ENCODE measurements at places on chromosomes 5 and 9.

GRCh38 chr9:115980054-115980453, 173.5 kb upstream of the PAPPA start:
- DNase-seq: no peak

GRCh38 chr9:35923927-35924763, 14.9 kb downstream of the SPAAR start:
- no peak for DNase-seq

- no peak for DNase-seq
These were observed 164.9 kb upstream of the PAPPA start for GRCh38 chr9:115988701-115989100.

- no peak for DNase-seq
These were observed 311.9 kb upstream of the TRPC7 start for GRCh38 chr5:136677217-136677616.

GRCh38 chr9:8859416-8859815, 1059.8 kb upstream of the DMAC1 start:
- no peak for DNase-seq

DNA sequence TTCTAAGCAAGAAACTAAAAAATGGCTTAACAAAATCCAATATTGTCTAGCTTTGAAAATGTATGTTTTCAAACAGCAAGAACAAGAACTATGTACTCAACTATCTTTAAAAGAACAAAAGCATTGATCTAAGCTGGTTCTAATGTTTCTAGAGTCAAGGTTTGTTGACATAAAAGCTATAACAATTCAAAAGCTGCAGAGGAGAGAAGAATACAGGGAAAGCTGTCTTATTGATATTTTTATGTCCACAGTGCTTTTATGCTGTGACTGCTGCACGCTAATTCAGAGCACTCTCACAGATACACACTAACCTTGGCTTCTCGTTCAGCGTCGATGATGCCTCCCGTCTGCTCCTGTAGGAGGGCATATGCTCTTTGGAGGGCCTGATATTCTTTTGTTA, 129.5 kb upstream of the DPYSL3 start:
- DNase-seq: no peak

DNA sequence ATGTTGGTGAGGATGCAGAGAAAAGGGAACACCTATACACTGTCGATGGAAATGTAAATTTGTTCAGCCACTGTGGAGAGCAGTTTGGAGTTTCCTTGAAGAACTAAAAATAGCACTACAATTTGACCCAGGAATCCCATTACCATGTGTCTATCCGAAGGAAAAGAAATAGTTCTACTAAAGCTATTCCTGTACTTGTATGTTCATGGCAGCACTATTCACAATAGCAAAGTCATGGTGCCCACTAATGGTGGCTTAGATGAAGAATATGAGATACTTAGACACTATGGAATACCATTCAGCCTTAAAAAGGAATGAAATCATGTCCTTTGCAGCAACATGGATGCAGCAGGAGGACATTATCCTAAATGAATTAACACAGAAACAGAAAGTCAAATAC, 50.2 kb upstream of the CAST start:
- DNase-seq: no peak

DNA sequence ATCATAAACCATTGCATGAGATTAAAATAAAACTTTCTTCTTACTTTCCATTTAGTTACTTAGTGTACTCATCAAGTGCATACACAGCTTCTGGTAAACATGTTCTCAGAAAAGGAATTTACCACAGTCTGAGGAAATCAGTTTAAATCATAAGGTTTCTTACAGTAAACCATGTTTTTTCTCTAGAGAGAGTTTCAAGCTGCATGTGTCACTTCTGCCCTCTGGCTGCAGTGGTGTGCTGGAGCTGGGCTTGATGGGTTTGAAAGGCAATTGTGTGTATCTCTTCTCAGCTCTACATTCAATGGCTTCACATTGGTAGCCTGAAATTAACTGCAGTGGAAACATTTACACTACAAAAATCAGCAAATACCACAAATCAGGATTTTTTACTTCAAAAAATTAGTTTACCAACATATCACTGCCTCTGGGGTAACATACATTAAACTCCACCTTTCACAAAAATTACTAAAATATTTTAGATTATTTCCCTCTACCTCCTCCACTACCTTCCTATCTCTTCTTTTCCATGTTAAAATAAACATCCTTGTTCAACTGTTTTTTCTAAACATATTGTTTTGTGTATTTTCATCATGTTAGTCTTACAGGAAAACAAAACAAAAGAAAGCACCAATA, 414.3 kb downstream of the ANXA1 start:
- DNase-seq: no peak

- DNase-seq: no peak
These were observed 18.0 kb downstream of the GFI1B start for GRCh38 chr9:132996526-132996925.

DNA sequence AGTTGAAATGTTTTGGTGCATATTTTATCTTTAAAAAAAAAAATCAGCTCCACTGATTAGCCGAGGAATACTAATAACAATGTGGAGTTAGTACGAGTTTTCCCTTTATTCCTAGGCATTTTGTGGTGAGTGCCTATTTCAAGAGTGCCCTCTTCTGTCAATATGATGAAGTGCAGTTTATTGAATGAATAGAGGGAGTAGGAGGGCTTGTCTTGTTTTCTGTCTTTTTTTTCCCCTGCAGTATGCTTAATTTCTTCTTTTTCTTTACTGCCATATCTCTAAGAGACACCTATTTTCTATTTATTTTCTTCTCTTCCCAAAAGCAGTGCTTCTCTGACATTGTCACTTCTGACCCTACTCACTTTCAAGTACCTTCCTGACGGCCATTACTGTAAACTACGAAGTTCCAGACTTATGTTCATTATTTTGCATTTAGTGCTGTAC, 169.6 kb upstream of the PITX1 start:
- DNase-seq: peak; percentile 3

DNA sequence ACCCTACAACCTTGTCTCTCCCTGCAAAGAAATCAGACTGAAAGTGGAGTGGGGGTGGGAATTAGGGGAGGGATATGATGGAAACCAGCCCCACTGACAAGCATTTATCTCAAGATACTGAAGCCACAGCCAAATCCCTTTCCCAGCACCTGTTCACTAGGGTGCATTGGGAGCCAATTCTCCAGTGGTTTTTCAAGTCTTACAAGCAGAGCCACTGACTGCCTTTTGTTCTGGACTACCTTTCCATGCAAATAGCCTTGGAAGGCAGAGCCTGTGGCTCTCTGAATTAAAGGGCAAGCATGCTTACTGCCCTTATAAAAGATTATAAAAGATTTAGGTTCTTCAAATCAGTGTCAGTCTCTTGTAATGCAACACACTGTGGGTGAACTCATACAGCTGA, 8.8 kb upstream of the GGTA1 start:
- no peak for DNase-seq

DNA sequence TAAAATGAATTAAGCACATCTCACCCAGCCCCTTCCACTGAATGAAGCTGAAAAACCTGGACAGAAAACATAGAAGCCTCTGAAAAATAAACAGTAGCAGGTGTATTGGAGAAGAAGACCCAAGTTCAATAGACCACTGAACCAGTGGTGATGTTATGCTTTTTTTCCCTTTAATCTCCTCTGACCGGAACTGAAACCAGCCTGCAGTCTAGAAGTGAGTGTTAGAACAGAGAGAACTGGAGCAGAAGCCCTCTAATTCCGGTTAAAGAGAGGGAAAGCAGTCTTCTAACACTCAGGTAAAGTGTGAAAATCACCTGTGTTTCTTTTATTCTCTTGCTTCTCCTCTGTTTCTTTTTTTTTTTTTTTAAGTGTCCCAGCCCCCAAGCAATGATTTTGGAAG, 83.5 kb upstream of the CCL21 start:
- DNase-seq: no peak

DNA sequence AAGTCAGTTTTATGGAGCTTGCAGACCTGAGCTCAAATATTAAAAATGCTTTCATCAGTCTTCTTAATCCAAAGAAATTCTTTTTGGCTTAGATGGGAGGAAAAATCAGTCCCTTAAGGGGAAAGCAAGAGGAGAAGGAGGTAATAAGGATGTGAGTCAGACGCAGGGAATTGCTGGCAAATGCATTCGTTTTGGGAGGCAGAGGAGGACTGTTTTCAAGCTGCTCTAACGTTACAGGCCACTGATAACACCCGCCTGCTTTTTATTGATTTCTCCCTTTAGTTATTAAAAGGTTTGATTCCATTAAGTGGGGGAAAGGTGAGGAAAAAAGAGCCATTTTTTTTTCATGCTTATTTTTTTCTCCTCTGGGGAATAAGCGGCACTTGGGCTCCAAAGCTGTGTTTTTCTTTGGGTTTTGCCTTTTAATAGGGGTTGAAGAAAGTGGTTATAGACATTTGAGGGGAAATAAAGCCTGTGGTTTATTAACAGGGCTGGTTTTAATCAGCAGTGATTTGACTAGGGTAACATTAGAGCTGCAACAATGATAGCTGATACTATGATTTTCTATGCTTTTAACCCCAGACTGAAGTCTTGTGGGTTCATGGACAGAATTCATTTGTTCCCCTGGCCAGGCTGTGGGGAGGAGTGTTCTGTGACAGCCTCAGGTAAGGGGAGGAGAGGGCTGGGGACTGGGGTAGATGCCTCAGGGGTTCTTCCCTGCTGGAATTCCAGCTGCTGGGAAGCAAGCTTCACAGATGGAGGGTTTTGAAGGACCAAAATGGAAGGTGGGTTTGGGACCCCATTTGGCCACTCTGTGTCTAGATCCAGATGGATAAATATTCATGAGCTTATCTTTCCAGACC, 225.2 kb downstream of the GAS1 start:
- DNase-seq: no peak

DNA sequence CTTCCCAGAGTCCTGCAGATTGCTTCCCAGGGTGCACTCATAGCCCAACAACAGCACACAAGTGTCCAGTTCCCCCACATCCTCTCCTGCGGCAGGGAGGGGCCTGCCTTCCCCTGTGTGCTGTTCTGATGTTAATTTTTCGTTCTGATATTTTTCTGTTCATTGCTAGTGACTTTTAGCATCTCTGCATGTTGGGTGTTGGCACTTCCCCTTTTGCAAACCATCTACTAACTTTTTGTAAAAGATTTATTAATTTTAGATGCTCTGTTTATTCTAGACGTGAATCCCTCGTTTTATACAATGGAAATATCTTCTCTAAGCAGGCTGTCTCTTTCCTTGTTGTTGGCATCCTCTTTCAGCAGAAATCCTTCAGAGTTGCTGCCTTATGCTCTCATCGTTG, 97.3 kb upstream of the DAP start:
- DNase-seq: no peak

DNA sequence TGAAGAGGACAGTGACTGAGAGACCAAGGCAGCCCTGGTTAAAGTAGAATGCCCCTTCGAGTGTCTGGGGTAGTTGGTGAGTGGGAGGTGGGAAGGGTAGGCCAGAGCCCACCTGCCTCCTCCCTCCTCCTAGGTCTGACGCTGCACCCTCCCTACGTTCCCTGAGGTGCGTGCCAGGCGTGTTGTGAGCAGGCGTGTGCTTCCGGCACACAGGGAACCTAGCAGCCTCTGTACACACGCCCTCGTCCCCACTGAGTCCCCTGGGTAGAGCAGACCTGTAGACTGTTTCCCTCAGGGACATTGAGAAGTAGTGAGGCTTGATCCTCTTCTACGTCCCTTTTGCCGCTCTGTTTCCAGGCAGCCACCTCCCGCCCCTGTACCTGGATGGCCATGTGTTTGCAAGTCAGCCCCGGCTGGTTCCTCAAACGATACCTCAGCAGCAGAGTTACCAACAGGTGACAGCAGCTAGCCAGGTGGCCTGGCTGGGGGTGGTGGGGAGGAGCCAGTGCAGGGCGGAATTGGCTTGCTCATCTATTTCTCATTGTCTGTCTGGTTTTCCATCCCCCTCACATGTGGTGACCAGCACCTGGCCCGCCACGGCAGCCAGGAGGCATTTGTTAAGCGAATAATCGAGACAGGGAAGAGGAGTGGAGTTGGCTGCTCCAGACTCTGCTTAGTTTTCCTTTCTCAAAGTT, 16.8 kb upstream of the POMT1 start:
- DNase-seq: no peak

GRCh38 chr9:113293285-113293878, 9.8 kb downstream of the RNF183 start:
- no peak for DNase-seq

DNA sequence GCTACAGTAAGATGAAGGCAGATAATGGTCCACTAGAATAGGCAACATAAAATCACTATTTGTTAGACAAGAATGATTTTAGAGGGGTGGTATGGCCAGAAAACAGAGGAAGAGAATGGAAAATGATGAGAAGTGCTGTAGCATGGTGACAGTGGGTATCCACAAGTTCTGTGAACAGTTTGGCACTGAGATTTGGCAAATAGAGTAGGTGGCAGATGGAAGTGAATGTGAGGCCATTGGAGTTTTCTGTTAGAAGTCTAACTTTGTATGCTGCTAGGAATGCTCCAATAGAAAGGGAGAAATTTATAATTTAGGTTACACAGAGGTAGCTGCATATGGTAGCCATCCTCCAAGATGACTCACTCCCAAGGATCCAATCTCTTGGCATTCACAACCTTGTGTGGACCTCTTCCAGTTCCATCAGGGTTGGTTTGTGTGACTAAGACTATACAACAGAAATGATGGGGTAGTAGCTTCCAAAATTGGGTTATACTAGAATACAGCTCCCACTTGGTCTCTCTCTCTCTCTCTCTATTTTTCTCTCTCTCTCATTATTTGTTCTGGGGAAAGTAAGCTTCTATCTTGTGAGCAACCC, 646.9 kb upstream of the ZNF608 start:
- no peak for DNase-seq

- no peak for DNase-seq
These were observed 3.4 kb downstream of the MATR3 start for GRCh38 chr5:139296862-139297326.

- DNase-seq: no peak
These were observed 30.2 kb downstream of the RASGEF1C start for GRCh38 chr5:180178531-180179441.

- DNase-seq: no peak
These were observed 213.1 kb upstream of the GAS1 start for GRCh38 chr9:87160148-87161102.

DNA sequence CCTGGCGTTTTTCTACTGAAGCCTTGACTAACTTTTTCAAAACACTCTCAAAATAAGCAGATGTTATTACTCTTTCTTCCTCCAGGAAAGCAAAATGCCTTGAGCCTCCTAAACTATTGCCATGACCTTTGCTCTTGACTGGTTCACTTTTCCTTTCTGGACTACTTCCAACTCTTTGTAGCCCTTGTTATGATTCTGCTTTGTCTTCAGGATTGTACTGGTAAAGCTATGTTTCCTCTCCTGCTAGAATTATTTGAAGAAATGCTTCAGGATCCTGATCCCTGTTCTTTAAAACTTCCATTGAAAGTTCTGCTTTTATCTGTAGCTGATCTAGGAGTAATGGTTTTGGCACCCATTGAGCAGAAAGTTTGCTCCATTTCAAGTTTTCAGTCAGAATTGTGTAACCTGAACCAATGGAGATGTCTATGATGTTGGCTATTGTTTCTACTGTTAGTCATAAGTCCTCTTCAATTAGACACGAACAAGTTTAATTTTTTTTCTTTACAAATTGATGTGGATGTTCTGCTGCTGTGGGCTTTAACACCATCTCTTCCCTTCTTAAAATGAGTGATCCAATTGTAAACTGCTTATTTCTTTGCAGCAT, 1356.4 kb downstream of the EFNA5 start:
- no peak for DNase-seq

- no peak for DNase-seq
These were observed 76.2 kb upstream of the SPIN1 start for GRCh38 chr9:88312045-88312444.

GRCh38 chr9:34611251-34611810, 566 bp downstream of the RPP25L start:
- no peak for DNase-seq

- no peak for DNase-seq
These were observed 8.4 kb upstream of the FSD1L start for GRCh38 chr9:105439428-105439827.
